ENCODE measurements at places on chromosomes 5 and 9.

DNA sequence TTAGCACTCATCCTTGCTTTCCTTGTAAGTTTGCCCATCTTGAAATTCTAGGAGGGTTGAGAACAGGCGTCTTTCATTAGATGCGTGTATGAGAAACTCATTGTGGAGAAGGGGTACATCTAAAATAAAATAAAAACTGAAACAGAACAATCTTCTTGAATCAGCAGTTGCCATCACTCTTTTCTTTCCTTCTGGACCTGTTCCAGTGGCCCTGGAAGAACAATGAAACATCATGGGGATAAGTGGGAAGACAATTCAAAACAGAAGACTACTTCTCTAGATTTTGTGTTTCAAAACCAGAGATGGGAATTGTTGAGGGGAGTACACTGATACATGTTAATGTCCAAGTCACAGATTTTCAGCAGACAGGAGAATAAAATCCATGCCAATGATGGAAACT, 59.9 kb downstream of the SLC1A3 start:
- DNase-seq, result no peak

GRCh38 chr5:56490971-56491468, 257.9 kb upstream of the ANKRD55 start:
- DNase-seq, result peak; percentile 36

DNA sequence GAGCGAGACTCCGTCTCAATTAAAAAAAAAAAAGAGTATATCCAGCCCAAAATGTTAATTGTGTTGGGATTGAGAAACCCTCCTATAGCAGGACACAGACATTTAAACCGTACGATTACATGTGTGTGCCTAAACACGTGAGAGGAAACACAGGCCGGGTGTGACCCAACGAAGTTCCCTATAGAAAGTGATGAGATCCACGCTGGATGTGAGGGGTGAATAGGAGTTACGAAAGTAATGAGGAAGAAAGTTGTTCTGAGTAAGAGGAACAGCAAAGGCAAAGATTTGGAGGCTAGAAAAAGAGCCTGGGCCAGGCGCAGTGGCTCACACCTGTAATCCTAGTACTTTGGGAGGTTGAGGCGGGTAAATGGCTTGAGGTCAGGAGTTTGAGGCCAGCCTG, 13.6 kb downstream of the NAIF1 start:
- no peak for DNase-seq

DNA sequence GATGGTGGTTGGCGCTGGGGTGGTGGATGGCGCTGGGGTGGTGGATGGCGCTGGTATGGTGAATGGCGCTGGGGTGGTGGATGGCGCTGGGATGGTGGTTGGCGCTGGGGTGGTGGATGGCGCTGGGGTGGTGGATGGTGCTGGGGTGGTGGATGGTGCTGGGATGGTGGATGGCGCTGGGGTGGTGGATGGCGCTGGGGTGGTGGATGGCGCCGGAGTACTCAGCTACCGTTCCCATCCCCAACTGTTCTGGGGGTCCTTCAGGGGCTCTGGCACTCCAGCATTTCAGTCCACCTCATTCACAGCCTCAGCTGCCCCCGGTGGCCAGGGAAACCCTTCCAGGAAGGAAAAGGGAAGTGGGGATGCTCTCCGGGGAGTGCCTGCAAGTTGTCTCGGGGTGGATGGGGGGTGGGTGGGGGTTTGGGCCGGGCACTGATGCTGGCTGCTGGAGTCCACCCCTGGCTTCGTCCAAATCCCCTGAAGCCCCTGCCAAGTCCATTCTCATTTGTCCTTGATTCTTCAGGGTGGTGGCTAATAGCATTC, 147.3 kb upstream of the COL5A1 start:
- no peak for DNase-seq

DNA sequence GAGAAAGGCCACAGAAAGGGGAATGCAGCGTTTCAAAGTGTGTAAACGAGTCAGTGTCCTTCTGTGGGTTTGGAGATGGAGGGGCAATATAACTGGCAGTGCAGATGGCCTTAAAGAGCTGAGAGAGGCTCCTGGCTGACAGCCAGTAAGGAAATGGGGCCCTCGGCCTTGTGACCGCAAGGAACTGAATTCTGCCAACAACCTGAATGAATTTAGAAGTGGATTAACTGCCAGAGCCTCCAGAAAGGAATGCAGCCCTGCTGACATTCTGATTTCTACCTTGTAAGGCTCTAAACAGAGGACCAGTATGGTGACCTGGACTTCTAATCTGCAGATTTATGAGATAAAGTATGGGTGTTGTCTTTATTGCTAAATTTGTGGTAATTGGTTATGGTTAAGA, 17.5 kb upstream of the NREP start:
- DNase-seq, result no peak

DNA sequence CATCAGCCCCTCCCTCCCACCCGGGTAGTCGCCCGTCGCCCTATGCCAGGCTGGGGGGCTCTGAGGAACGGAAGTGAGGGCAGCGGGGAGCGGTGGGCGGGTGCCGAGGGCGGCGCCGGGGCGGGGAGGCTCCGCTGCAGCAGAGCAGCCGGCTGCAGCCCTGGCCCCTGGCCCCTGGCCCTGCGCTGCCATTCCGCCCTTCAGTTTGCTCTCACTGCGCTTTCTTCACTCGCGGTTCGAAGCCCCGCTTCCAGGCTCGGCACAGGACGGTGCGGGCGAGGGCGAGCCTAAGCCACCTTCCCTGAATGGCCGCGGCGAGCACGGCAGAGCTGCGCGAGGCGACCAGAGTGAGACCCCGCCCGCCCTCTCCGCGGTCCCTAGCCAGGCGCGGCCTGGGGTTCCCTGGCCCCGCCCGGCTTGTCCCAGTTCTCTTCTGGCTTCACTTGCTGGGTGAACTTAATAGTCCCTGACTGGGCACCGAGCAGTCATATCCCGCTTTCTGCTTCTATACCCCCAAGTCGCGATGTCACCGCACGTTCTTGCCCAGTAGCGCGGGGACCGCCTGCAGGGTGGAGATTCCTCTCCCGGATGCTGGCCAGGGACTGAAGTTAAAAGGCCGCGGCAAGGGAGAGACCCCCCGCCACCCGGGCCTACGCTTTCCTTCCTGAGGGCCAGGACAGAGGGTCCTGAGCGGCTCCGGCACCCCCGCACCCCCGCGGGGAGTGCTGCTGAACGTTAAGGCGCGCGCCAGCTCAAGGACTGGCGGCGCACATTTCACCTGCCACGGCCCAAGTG, 623 bp upstream of the TRIM36 start:
- no peak for DNase-seq

DNA sequence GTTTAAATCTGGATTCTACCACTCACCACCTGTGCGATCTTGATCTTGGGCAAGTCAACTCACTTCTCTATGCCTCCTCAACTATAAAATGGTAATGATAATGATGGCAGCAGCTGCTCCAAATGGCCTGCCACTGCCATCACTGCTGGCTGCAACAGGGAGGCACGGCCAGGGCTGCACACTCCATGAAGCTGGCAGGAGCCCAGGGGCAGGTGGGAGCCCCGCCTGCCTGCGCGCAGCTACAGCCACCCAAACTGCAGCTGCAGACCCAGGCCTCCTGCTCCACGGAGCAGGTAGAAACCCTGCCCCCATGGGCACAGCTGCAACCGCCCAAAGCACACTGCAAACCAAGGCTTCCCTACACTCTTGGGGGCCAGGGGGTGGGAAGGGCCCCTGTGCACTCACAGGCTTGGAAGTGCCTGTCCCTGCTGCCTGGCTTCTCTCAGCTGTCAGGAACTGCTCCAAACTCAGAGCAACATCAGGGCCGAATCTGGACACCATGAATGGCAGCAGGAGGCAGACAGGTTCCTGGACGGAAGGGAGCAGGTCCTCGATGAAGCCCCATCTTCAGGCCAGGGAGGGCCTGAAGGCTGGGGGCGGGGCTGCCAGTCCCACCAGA, 57.6 kb downstream of the PRELID2 start:
- no peak for DNase-seq

All from stimulated activated CD4-positive, alpha-beta T cell treated with anti-CD3 and anti-CD28 coated beads, TNF-alpha, amount 100 ng/mL, for 48 hours (primary cell).